ENCODE measurements at places on chromosomes 7 and 10.

GRCh38 chr7:153022475-153023193 lies 263.1 kb downstream of the ACTR3B start:
- DNase-seq: no peak

DNA sequence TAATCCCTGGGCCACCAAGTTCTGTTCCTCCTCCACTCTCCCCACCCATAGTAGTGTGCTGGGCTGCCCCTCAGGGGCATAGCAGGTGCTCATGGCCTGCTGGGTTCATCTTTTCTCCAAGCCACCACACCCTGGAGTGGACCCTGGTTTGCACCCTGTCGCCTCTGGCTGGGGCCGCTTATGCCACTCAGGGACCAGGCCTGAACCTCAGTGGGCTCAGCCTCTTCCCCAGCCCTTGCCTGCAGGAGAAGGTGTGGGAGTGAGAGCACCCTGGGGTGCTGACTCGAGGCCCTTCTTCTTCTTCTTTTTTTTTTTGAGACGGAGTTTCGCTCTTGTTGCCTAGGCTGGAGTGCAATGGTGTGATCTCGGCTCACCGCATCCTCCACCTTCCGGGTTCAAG lies 10.2 kb downstream of the CLIP2 start:
- no peak for DNase-seq

DNA sequence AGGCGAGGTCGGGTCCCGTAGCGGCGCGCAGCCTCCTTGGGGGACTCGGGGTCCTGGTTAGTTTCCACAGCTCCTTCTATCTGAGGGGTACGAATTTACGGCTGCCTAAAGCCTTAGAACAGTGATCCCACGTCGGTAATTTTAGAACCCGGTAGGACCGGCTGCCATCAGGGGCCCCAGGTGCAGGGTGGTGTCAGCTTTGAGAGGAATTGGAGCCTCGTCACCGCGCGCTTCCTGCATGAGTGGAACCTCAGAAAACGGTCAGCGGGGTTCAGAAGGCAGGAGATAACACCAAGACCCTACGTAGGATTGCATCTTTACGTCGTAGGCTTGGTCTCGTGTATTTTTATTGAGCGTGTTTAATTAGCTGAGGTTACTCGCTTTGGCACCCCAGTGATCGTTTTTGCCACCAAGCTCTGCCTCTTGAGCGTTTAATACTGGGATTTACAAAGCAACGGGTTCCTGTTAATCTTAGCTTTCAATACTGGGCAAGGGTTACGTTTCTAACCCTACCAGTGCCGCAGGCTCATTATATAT lies 443 bp downstream of the RNF32 start:
- no peak for DNase-seq

- DNase-seq: no peak
These were observed 120.1 kb upstream of the PITRM1 start for GRCh38 chr10:3292636-3293035.

- no peak for DNase-seq
These were observed 415.0 kb upstream of the NPVF start for GRCh38 chr7:25643286-25643685.

All from vagina (tissue), 2 donors.